Stimulated activated CD8-positive, alpha-beta memory T cell treated with anti-CD3 and anti-CD28 coated beads, Interleukin-4, amount 100 ng/mL, for 1 hour (primary cell): ENCODE measurements at places on chromosomes 2 and 18.

DNA sequence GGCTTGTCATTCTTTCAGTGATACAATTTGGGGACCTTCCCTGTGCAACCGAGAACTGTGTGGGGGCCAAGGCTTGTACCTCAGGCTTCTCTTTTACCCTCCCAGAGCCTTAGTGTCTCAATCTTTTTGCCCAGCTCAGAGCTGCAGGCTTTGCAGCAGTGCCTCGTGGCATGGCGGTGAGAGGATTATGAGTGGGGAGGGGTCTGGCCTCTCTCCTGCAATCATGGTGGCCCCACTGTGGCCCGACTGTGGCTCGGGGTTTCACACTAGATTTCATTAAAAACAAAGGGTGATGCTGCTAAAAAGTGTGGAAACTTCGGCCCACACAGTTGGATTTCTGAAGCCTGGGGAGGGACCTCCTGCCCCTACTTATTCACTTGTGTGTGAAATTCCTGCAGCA lies 75.5 kb downstream of the CAPN13 start:
- DNase-seq: no peak

GRCh38 chr18:26417190-26417589 lies 131.2 kb downstream of the KCTD1 start:
- no peak for DNase-seq

GRCh38 chr2:151782378-151783132 lies 45.7 kb downstream of the ARL5A start:
- no peak for DNase-seq

- DNase-seq: no peak
Observed at GRCh38 chr2:172671501-172671900, 64.1 kb upstream of the RAPGEF4 start.
